ENCODE measurements at places on chromosomes 12 and 14.

DNA sequence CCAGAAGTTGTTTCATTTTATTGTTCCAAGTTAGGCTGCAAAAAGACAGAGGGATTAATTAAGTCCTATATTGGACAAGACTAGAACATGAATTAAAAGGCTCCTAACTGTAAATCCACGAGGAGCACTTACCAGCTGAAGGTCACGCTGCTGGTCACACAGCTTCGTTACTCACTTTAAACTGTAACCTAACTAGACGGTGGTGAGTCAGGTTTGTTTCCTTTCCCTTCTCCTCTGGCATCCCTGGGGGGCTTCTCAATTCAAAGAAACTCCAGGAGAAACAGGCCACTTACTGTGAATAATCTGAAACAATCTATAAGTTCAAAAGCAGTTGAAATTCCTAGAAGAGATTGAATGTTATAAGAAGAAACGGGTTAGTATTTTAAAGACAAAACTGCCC is 331.4 kb downstream of the BCAT1 start:
- DNase-seq: no peak

GRCh38 chr12:386651-387050 is 2.5 kb downstream of the KDM5A start:
- no peak for DNase-seq

GRCh38 chr12:101066489-101066888 is 143.5 kb downstream of the SLC5A8 start:
- no peak for DNase-seq

DNA sequence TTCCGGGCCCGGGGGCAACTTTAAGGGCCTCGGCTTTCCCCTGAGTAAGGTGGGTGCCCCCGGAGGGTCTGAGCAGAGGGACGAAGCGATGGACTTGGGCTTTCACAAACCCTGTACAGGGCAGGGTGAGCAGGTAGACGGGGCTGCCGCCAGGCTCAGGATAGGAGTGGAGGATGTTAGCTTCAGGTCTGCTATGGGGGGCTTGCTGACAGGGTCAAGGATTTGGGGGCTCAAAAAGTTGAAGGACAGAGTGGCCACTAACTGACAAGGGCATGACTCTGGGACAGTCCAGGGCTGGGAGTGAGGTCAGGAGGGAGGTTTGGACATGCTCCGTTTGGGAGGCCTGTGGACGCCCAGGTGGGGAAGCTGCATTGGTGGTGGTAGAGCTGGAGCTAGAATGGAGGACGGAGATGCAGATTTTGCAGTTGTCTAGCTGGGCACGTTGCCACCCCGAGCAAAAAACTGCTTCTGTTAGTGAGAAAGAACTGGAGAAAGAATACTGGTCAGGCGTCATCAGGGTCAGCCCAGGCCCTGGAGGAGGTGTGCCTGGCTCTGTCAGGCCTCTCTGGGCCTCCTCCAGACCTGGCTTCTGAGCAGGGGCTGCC is 113.3 kb downstream of the ADGRD1 start:
- no peak for DNase-seq

- DNase-seq: no peak
Observed at GRCh38 chr14:95520346-95520745, 3.9 kb upstream of the SYNE3 start.

DNA sequence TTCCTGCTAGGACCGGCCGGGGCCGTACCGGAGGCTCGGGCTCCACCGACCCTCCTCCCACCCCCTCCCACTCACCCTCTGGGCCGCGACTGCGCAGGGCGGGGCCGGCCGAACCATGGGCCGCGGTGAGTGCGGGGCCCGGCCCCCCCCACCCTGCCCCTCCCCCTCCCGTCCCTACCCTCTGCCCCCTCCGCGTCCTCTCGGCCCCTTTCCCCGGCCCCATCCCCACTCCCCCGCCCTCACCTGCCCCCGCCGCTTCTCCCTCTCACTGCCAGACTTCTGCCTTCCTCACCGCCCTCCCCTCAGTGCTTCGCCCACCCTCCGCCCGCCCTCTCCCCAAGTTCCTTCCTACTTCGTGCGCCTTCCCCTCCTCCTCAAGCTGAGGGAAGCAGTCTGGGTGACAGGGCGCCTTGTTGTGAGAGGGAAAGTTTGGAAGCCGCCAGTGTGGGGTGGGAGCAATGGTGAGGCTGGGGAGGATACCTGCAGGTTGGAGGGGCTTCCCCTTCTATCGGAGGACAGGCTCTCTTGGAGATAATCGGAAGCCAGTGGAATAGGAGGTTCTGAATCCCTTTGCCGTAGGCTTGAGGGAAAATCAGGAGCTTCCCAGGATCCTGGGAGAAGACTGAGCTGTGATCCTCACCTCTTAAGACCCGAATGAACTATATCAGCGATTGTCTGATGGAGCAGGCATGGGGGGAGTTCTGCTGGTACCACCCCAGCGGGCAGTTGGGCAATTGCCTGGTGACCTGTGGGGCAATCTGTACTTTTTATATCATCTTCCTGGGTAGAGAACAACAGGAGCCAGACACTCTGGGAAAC is 472 bp downstream of the MBD6 start:
- peak; percentile 40 for DNase-seq

- DNase-seq: no peak
Observed at GRCh38 chr12:43786899-43787693, 19.0 kb downstream of the TWF1 start.

GRCh38 chr12:1532375-1533165 is 61.8 kb downstream of the FBXL14 start:
- DNase-seq: no peak

- DNase-seq: no peak
Observed at GRCh38 chr12:83537428-83538053, 850.8 kb downstream of the TMTC2 start.

DNA sequence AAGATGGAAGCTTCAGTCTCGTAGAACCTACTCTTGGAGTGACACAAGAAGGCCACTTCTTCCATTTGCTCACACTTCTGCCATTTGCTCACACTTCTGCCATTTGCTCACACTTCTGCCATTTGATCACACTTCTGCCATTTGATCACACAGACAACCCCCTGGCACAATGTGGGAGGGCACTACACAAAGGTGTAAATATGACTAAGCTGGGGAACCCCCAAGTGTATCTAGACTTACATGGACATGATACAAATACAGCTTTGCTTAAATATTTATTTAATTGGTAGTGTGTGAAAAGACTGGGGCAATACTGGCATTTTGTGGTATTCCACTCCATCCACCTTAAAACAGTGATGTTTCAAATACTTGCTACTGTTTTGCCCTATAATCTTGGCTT is 296.2 kb upstream of the PPFIA2 start:
- DNase-seq: no peak

GRCh38 chr12:64749461-64750200 is 9.6 kb downstream of the GNS start:
- DNase-seq: no peak

DNA sequence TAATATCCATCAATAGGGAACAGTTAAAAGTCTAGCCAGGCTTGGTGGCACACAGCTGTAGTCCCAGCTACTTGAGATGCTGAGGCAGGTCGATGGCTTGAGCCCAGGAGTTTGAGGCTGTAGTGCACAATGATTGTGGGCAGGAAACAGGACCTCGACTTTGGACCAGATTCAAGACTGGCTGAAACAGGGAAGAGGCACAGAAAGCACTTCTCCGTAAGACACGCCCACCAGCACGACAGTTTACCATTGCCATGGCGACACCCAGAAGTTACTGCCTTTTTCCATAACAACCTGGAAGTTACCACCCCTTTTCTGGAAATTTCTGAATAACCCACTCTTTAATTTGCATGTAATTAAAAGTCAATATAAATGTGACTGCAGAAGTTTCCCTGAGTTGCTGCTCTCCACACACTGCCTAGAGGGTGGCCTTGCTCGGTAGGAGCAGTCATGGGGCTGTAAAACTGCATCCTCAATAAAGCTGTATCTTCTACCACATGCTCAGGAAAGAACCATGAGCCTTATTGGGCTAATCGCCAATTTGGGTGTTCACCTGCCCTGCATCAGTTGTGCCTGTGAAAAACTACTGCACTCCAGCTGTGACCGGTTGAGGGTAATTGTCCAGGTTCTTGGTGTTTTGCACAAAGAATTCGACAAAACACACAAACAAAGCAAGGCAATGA is 4.6 kb upstream of the LRRC23 start:
- DNase-seq: no peak

DNA sequence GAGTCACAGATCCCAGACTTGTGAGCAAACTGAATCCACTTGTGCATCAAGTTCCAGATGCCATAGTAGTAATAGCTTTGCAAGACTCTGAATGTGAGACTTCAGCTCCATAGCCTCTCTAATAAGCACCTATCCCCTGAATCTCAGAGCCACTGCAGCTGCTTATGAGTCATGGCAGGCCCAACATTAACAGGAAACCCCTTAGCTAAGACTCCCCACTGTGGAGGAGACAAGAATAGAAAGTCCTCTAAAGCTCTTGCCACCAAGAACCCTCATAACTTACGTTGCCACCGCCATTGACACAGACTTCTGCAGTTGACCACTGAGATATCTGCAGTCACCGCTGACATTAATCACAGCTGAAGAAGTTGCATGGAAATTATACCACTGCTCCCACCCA is 62.9 kb upstream of the PDE3A start:
- no peak for DNase-seq

DNA sequence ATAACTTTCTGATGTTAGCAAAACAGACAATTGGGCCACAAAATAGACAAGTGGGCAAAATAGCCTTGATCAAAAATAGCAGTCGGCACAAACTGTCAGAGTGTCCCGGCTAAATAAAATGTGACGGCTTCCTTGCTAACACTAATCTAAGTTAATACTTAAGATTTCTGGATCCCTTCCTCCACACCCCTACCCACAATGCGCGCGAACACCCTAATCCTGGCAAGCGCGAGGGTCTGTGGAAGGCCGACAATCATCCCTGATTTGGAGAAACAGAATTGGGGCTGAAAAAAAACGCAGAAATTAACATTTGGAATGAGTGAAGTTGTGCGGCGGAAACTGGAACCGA is 489 bp downstream of the CEP290 start:
- DNase-seq: no peak

Measured in activated T-cell treated with anti-CD3 and anti-CD28 coated beads for 4 hours (primary cell).